SW 1271 (cell line): ENCODE measurements at places on chromosomes 2 and 18.

- no peak for DNase-seq
Observed at GRCh38 chr2:195756218-195756942, 99.4 kb downstream of the SLC39A10 start.

GRCh38 chr2:199983534-199983933 lies 28.2 kb downstream of the MAIP1 start:
- DNase-seq, result no peak

DNA sequence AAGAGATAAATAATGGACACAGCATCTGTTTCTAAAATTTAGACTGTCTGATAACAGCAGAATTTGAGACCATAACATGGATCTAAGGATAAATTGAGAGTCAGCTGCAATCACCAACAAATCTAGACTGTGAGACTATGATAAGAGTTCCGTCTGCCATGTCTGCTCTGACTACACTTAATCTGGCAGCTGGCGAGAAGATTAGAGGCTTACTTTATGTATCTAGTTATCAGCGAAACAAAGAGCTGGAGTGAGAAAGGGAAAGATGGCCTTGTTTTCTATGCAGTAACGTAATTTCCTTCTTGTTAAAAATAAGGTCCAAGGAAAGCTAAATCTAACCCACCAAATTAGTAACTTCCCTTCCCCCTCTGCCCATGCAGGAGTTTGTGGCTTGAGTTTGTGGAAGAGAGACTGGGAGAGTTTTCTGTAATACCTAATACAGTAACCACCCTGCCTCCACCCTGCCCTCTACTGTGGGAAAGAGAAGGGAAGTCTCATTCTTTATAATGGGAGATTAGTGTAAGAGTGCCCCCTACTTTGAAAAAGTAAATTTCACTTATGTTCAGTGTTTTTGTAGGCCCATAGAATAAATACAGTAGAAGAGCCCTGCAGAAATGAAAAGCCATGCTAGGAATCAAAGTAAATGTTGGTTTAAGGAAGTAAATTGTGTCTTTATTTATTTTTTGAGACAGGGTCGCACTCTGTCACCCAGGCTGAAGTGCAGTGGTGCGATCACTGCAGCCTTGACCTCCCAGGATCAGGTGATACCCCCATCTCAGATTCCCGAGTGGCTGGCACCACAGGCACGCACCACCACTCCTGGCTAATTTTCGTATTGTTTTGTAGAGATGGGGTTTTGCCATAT lies 27.5 kb downstream of the EML4 start:
- DNase-seq, result peak; percentile 14

- DNase-seq, result no peak
Observed at GRCh38 chr2:118940486-118941120, 1.4 kb upstream of the MARCO start.

- no peak for DNase-seq
Observed at GRCh38 chr2:236551471-236552211, 18.0 kb upstream of the ACKR3 start.

DNA sequence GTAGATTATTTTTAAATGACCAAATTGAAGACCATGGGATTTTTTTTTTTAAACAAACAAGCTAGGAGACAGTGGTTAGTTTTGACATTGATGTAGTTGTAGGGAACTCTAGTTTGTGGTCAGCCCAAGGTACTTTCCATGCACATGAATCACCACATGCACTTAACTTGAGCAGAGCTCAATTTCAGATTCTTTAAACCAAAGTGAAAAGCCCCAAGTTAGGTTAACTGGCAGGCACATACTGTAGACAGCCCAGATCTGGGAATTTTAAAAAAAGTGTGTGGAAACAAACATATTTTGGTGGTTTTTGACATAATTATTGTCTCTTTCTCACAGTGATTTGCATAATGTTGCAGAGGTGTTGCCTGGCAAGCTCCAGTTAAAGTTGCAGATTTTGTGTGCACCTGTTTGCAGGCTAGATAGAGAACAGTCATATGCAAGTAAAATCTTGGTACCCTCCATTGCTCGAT lies 88.4 kb downstream of the BCL2L11 start:
- no peak for DNase-seq

- DNase-seq, result no peak
Observed at GRCh38 chr2:221762496-221762895, 190.4 kb upstream of the EPHA4 start.

DNA sequence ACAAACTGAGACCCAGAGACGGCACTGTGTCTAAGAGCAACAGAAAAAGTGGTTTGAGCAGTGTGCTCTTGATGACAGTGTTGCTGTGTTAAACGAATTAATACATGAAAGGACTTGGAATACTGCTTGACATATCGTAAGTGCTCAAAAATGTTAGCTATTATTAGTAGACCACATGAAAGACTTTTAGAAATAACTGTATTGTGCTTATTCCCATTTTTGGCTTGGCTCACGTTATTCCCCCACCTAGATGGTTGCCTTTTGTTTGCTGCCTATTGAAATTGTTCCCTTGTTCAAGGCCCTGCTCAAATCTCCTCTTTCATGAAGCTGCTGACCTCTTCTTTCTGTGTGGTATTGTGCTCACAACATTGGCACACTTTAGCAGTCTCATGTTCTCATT lies 27.8 kb upstream of the C2orf74 start:
- no peak for DNase-seq

DNA sequence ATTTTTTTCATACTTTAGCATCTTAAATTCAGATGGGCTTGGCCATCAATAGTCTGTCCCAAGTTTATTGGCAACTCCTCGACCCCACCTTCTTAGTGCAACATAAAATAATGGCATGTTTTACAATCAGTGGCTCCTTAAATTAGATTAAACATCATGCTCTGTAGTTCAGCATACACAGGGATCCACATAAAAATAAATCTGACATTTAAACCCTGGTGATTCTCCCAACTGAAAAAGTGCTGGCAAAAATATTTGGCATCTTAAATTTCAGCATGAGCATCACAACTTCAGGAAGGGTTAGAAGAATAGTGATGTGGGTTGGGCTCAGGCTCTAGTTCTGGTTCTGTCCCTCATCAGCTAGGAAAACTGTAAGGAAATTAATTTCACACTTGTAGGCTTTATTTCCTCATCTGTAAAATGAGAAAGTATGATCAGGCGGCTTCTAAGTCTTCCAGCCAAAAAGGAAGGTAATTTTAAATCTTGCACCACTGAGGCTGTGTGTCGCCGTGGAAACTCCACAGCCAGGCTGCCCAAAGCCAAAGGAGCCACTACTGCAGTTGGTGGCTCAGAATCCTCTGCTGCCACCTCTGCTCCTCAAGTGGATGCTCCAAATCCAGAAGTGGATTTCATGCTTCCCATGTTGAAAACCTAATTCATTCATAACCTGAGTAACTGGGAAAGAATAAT lies 17.6 kb upstream of the EPG5 start:
- DNase-seq, result no peak

- no peak for DNase-seq
Observed at GRCh38 chr2:239502430-239503186, 101.8 kb upstream of the HDAC4 start.

DNA sequence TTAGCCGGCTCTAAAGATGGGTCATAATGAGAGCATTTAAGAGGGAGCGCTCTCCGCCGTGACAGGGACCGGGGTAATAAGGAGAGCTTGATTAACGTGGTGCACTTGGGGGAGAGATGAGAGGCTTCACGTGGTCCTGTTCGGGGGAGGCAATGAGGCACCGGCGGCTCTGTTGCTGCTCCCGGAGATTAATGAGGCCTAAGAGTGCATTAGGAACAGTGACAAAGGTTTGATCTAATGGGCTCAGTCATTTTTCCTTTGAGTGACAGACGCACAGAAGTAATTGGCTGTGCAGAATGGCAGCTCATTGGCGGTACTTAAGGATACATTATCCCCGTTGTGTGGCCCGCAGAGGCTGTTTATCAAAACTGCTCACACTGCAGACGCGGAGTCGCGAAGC lies 250.7 kb downstream of the GBX2 start:
- no peak for DNase-seq

DNA sequence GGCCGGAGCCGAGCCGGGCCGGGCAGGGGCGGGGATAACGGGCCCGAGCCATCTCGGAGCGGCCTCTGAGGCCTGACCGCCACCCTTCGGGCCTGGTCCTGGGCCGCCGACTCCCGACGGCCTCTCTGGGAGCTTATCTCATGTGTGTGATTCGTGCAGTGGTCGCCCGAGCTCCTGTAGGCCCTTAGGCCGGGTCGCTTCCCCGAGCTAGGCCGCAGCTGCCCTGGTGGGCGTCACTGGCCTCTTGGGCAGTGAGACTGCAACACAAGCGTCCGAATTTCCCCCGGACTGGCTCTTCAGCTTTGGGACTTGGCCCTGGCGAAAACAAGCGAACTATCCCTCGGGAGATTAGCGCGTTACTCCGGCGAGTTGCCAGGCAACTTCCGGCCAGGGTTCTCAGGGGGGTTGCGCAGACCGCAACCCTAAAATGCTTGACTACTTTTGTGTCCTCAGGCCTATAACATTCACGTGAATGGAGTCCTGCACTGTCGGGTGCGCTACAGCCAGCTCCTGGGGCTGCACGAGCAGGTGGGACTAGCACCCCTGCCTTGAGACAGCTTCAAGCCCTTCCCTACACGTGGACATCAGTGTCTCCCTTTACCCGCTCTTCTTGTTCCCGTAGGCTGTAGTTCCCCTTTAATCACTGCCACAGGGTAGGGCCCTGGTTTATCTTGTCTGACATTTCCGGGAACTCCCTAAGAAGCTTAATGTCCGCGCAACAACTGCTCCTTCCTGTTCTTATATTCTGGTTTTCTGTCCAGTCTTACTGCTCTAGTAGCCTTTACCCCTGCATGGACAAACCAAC lies 602 bp downstream of the SNX17 start:
- peak; percentile 36 for DNase-seq

DNA sequence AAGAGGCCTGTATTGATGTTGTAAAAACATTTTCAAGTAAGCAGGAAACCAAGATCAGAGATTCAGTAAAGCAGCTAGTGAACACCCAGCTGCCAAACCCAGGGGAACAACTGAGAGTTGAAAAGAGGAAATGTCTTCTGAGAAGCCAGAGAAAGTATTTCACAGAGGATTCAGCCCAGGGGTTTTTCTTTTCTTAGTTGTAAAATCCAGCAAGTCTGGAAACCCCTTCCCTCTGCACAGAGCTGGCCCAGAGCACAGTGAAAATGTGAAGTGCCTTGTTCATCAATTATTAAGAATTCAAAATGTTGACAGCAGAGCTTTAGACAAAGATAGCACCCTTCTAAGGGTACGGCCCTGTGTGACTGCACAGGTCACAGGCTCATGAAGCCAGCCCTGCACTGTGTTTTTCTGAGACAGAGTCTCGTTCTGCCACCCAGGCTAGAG lies 28.4 kb downstream of the AFF3 start:
- no peak for DNase-seq

DNA sequence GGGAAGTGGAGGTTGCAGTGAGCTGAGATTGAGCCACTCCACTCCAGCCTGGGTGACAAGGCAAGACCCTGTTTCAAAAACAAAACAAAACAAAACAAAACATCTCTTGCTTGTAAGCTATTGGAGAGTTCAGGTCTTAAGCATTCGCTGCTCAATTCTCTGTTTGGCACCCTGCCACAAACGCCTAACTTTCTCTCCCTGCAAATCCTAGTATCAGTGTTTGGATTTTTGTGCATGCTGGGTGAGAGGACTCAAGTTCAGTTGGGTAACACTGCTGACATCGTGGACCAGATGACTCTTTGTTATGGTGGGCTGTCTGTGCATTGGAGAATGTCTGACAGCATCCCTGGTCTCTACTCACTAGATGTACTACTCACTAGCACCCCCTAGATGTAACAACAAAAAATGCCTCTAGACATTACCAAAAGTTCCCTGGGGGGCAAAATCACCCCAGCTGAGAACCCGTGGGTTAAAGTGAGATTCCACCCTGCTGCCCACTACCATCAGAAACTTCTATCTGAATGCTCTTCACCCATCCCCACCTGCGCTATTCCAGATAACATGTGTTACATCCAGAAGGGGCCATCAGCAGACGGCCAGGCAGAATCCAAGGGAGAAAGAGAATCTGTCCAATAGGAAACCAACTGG lies 50.9 kb downstream of the CACNB4 start:
- peak; percentile 11 for DNase-seq
